ENCODE measurements at places on chromosomes 5 and 9.

DNA sequence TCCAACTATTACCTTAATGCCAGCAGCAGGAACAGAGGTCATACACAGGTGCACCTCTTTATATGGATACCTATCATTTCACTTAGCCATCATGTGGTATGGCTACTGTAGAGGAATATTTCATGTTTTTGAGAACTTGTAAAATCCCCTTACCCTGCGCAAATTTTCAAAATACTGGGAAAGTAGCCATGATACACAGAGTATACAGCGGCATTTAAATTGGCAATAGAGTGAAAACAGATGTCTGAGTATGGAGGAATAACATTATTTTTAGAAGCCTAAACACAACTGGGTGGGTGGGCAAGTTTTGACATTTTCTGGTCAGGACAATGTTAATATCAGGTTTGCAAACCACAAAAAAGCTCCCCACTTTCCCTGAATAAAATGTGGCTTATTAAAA, 109.5 kb downstream of the SMIM23 start:
- no peak for DNase-seq

GRCh38 chr9:113624721-113625120, 161.2 kb downstream of the RGS3 start:
- no peak for DNase-seq

DNA sequence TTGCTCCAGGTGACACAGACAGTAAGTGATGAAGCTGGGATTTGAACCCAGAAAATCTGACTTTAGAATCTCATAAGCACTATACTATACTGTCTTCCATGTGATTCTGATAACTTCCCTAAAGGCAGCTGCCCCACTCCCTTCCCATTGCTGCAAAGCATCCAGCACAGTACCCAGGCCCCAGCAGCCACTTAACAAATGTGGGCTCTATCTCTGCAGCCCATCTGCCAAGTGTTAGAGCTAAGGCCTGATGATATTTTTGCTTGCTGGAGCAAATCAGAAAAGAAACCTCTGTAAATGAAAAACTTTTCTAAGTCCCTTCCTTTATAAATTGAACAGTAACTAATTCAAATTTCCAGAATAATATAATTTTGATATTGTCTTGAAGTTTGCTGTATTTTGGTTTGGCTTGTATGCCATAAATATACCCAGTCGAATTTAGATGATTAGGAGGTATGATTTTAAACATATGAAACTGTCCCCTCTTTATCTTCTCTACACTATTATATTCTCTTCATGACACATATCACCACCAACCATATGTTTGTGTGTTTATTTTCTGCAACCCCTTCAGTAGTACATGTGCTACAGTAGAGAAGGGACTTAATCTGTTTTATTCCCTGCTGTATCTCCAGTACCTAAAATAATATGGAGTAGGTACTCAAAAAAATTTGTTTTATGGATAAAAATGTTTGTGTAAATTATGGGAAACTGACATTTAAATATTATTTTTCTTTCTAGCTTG, 63.8 kb downstream of the SMIM15 start:
- no peak for DNase-seq

GRCh38 chr5:140357726-140358093, 2.3 kb upstream of the SLC4A9 start:
- peak; percentile 69 for DNase-seq

DNA sequence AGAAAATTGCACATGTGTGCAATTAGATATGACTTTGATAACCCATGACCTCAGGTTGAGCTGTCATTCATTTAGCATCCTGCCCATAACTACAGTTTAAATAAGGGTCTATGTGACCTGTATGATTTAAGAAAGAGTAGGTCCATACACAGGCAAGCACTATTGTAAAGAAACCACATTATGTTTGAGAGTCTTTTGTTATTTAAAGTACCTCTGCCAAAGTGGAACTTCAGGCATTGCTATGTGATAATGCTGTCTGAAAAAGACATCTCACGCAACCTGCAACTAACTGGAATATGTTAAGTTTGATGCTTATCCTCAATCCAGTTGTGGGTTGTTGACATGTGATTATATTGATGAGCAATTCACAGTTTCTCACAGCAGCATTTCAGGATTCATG, 317.0 kb downstream of the TMEM161B start:
- no peak for DNase-seq

DNA sequence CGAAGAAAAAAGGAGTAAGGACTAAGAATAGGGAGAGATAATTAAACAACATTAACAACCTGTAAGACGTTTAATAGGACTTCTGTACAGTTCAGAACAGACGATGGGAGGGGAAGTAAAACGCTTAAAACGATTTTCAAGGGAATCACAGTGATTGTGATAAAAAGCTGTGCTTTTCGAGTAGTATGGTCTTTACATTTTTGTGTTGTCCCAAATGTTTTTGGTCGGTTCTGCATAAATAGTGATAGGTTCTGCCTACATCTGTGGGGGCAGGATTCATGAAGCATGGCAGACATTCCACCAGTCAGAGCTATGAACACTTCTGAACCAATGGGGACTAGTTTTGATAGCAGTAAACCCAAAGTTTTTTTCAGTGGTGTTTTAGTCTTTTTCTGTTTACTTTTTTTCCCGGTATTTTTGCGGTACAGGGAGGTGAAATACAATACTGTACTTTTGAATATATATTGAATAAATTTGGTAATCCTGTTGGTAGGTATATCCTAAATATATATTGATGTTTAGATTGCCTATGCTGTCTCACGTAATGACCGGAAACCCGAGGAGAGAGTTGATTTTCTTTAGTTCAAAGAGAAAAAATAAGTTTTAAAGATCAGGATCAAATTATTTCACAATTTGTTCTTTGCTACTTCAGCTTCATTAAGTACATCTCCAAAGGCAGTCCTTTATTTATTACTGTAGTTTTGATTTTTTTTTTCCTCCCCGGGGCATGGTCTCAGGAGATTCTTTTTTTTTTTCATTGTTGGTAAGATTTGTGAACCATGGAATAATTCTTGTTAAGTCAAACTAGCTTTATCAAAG, 1.3 kb downstream of the ERBIN start:
- DNase-seq, result peak; percentile 7

DNA sequence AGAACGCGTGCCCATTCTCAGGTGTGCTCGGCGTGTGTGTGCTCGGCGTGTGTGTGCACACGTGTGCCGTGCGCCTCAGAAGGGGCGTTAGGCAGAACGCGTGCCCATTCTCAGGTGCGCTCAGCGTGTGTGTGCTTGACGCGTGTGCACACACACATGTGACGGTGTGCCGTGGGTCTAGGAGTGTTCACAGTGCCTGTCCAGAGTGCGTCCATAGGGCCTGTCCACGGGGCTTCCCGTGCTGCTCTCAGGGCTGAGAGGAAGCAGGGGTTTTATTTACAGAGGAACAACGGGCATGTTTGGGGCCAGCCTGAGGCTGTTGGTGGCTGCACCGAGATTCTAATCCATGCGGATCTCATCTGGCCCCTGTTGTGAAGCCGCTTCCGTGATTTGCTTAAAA, 14.2 kb upstream of the AHRR start:
- no peak for DNase-seq

- no peak for DNase-seq
These were observed 13.6 kb upstream of the GAS1 start for GRCh38 chr9:86960938-86961337.

GRCh38 chr5:169615561-169615960, 21.5 kb upstream of the DOCK2 start:
- no peak for DNase-seq

- DNase-seq, result no peak
These were observed 8.1 kb downstream of the CCDC187 start for GRCh38 chr9:136295542-136296433.

- DNase-seq, result no peak
These were observed 1967.3 kb upstream of the NUDT12 start for GRCh38 chr5:105529851-105530250.
